ENCODE measurements at places on chromosomes 1 and 21.

- no peak for DNase-seq
Observed at GRCh38 chr1:247077213-247077612, 1.4 kb downstream of the ZNF670 start.

GRCh38 chr1:22906968-22907367 is 65.7 kb downstream of the LACTBL1 start:
- no peak for DNase-seq

DNA sequence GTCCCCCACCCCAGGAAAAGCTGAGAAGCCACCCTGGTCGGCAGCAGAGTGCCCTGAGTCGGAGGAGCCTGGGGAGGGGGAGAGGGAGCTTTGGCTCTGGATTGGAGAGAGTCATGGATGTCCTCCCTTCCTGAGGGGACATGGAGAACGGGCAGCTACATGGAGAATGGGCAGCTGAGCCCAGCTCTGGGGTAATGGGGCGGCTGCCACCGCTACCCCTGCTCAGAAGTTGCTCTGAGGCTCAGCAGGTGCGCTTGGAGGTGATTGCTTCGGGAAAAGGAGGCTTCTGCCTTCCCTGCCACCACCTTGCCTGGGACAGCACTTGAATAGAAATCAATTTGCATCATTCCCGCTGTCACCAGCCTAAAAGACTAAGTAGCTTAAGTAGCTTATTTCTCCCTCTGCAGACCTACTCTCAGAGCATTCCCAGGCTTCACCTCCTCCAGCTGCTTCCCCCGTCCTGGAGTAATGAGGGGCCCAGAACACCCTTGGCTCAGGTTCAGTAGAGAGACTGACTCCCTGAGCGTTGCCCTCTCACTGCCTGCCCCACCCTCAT is 8.3 kb downstream of the DISP3 start:
- DNase-seq: no peak

GRCh38 chr1:24999906-25000305 is 69.8 kb upstream of the RUNX3 start:
- no peak for DNase-seq

DNA sequence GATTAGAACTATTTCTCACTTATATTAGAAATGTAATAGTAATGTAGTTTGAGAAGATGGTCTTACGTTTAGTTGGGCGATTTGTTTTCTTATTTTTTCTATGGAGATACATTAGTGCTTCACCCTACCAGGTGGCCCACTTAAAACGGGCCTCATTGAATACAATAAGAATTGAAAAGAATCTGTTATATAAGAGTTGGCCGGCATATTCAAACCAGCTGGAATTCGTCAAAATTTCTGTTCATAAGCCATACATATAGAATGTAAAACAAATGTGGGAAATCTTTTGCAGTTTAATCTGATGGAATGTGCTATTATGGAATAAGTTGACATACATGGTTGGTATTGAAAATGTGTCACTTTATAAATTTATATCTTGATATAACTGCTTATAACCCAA is 96.4 kb upstream of the C1orf105 start:
- DNase-seq: no peak

- no peak for DNase-seq
Observed at GRCh38 chr1:145778146-145778540, 45.8 kb downstream of the RNF115 start.

- peak; percentile 72 for DNase-seq
Observed at GRCh38 chr1:228378090-228378872, 28.4 kb downstream of the TRIM11 start.

DNA sequence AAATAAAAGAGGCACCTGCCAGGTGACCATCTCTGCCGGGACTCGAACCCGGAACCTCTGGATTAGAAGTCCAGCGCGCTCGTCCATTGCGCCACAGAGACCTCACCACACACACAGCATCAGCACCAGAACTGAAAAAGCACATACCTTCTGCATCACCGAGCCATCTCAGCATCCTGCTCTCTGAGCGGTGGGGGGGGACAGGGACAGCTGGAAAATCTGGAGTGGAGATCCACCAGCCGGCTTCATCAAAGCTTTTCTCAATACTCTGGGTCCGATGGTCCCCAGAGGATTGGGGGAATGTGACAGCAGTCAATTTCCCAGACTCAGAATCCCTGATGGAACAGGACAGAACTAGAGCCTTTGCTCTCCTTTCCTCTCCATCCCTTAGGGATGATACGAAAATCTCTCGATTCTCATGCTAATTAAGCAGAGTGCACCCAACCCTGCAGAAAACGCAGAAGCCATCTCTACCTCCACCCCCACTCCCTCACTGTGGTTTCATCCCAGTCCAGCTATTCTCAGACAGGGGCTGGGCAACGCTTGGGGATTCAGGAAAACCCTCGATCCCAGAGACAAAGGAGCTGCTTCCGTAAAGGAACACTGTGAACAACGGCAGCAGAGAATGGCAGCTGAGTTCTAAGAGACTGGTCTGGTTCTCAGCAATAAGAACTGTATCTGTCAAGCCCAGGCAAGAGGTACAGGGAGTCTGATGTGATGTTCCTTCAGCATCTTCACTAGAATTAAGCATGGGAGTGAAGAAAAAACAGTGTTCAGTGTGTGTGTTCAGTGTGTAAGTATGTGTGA is 29.6 kb upstream of the CADM3 start:
- DNase-seq: peak; percentile 53

DNA sequence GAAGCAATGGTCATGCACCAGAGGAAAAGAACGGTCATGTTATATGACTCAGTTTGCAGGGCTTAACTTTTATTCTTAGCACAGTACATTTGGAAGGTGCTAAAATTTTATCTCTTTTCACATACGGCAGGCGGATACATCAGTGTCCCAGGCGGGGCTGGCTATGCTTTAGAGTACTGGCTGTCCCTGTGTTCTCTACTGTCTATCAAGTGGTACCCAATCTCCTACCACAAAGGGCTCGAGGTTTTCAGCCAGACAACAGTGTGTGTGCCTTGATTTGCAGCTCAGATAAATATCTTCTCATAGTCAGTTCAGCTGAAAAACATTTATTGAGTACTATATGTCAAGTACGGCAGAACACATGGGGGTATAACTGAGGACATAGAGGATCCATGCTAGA is 65.3 kb downstream of the URB2 start:
- DNase-seq: no peak

DNA sequence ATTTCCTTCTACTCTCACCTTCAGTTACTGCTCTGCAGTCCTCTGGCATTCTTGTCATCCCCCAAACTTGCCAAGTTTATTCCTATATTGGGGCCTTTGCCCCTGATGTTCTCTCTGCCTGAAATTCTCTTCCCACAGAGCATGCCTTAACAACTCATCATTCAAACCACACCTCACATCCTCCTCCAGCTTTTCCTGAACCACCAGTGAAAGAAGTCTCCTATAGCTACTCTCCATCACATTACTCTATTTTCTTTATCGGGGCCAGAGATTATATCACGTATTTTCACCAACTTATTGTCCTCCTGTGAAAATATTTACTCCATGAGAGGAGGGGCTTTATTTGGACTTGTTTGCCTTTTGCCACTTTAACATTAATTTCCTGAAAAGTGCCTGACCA is 32.1 kb downstream of the EXTL2 start:
- no peak for DNase-seq

GRCh38 chr1:231021540-231022031 is 18.5 kb downstream of the FAM89A start:
- no peak for DNase-seq

DNA sequence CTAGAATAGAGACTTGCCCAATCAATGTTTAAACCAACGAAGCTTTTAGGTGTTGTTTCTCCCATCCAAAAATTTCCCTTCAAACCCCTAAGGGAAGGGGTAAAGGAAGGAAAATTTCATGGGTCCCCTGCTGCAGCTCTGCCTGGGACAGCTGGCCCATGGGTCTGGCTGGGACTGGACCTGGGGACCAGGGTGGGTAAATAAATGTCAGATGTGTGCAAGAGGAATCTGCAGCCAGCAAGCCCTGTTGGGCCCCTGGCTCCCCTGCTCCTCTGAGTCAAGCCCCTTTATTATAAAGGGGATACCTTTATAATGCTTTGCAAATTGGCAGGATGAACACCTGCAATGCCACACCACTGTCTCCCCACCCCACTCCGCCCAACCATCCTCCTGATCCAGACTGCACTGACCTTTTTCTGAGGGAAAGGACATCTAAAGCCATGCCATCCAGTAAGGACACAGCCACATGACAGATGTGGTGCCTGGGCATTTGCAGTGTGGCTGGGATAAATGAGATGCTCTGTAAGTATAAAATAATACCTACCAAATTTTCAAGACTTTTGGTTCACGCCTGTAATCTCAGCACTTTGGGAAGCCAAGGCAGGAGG is 1.9 kb upstream of the TMEM125 start:
- no peak for DNase-seq

GRCh38 chr1:226799634-226800281 is 60.7 kb upstream of the ITPKB start:
- no peak for DNase-seq

- no peak for DNase-seq
Observed at GRCh38 chr1:244633140-244633539, 19.8 kb upstream of the DESI2 start.

- no peak for DNase-seq
Observed at GRCh38 chr1:47725511-47725991, 271.6 kb downstream of the TRABD2B start.

DNA sequence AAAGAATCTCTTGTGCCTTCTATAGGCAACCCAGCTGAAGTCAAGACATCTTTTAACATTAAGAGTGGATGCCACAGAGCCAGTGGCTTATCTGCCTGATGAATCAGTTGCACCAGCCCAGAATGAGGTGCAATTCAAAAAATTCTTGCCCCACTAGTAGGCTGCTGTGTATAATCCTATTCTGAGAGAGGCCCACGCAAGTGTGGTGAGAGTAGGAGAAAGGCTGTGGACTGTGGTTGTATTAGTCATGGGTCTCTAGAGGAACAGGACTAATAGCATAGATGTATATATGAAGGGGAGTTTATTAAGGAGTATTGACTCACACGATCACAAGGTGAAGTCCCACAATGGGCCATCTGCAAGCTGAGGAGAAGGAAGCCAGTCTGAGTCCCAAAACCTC is 216.4 kb downstream of the LTN1 start:
- no peak for DNase-seq

DNA sequence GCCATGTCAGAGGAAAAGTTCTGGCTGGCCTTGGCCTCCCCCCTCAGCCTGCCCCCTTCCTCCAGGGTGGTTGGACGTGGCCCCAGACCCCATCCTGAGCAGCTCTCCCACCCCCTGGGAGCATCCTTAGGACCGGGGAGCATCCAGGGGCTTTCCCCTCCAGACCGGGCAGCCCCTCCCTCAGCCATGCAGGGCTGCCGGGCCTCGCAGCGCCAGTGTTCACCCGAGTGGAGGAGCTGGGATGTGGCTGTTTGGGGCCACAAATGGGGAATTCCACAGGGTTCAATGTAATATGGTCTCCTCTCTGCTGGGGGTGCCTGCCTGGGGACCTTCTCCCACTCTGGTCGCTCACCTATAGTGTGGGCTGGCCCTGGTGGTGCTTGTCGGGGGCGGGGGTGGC is 4.2 kb upstream of the PFKL start:
- DNase-seq: no peak

- DNase-seq: no peak
Observed at GRCh38 chr21:45309069-45309986, 21.6 kb upstream of the POFUT2 start.

- no peak for DNase-seq
Observed at GRCh38 chr21:38909109-38909508, 103.4 kb downstream of the ETS2 start.

DNA sequence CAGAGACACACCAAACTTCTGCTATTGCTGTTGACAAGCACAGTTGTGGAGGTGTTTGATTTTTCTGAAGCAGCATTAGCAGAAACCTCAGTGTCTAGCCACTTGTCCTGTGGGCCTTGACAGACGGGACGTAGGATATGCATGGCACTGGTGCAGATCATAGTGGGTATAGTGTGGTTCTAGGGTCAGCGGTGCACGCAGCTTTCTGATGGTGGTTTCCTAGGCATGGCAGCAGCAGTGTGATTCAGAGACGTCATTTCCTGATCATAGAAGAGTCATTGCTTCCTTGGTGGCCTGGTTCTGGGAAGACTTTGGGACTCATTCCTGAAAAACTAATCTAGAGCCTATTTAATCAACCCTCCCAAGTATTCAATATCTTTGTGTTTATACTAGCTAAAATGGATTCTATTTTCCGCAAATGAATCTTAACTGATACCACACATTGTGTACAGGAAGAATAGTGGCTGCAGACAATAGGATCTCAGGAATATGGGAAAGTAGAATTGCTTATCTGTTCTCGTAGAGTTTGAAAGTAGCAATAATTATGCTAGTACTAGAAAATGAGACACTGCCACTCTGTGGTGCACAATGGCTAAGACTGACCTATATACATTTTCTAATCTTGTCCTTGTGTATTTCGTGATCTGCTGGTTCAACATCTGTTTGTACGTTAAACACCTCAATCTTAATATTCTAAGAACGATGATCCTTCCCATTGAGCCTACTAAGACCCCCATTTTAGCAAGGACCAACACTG is 2.8 kb upstream of the USP1 start:
- no peak for DNase-seq

GRCh38 chr1:236736761-236737160 is 50.5 kb downstream of the ACTN2 start:
- no peak for DNase-seq

GRCh38 chr21:26751305-26751704 is 93.9 kb downstream of the ADAMTS1 start:
- DNase-seq: no peak

GRCh38 chr1:116994411-116994810 is 7.1 kb upstream of the CD101 start:
- DNase-seq: no peak

GRCh38 chr1:24544239-24544638 is 11.6 kb upstream of the NCMAP start:
- DNase-seq: no peak

DNA sequence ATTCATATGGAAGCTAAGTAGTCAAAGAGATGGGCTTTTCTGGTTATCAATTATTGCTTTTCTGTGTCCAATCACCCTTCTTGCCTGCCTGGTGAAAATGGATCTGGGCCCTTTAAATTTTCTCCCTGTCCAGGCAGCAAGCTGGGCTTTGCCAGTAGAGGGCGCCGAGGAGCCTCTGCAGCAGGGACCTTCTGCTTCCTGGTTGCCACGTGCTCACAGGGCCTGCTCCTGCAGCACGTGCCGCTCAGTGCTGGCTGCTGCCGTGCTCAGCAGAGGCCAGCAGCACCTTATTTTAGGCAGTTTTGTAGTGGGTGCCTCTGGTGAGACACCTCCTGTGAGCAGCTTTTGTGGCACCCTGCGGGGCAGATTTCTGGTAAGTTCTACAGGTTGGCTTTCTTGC is 4.0 kb downstream of the ACTL8 start:
- DNase-seq: no peak

GRCh38 chr1:33311706-33312412 is 9.0 kb downstream of the A3GALT2 start:
- no peak for DNase-seq

Measured in NCI-H774 (cell line).